ENCODE measurements at places on chromosomes 2 and 18.

DNA sequence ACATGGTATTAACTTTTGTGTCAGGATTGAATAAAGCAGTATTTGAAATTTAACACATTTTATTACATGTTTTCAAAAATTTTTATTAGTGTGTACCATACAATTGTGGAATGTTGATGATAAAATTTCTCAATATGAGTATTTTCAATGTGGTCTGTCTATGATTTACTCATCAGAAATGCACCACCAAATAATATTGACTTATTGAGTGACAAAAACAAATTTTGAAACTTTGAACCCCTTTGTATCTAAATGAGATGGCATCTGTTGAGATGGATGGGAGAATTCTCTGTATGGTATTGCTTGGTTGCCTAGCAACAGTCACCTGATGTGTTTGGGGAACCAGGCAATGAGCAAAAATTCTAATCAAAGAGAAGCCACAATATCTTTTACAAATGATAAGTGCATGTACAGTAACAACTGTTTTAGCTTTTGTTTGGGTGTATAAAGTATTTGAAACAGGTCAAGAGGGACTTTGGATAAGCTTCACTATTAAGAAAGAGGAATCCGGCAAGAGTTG is 400.1 kb downstream of the CCDC85A start:
- DNase-seq = no peak

DNA sequence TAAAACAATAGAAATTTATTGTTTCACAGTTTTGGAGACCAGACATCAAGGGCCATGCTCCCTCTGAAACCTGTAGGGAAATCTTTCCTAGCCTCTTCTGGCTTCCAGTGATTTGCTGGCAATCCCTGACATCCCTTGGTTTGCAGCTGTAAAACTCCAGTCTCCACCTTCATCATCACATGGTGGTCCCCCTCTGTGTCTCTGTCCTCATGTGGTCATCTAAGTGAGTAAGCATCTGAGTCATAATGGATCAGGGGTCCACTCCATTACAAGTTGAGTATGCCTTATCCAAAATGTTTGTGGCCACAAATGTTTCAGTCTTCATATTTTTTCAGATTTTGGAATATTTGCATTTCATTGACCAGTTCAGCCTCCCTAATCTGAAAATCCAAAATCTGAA is 5.6 kb upstream of the SGPP2 start:
- DNase-seq = no peak

- no peak for DNase-seq
Observed at GRCh38 chr18:77617694-77618093, 368.0 kb downstream of the GALR1 start.

GRCh38 chr18:38695559-38696280 is 1130.1 kb upstream of the CELF4 start:
- peak; percentile 6 for DNase-seq

GRCh38 chr2:236587861-236588815 is 18.5 kb downstream of the ACKR3 start:
- DNase-seq = no peak

DNA sequence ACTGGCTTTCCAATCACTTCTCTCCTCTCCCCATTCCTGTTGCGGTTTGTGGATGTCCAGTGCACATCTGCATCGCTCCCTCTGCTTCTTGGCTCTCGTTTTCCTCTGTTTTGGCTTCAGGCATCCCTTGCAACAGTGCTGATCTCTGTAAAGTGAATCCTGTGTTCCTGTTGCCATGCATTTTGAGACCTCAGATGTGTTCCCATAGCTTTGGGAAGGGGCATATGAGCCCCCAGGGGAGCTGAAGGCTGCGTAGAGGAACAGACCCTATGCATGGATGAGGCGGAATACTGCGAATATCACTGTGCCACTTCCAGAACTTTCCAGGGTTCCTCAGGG is 168.4 kb upstream of the HAAO start:
- no peak for DNase-seq

DNA sequence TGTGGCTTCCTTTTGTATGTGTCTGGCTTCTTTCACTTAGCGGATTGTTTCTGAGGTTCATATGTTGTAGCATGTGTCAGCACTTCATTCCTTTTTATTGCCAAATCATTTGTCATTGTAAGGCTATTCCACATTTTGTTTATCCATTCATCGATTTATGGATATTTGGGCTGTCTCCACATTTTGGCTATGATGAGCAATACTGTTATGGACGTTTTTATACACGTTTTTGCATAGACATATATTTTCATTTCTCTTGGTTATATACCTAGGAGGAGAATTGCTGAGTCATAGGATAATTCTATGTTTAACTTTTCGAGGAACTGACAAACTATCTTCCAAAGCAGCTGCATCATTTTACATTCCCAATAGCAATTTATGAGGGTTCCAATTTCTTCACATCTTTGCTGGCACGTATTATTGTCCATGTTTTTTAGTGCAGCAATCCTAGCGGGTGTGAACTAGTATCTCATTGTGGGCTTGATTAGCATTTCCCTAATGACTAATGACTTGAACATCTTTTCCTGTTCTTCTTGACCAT is 48.1 kb upstream of the TBC1D8 start:
- no peak for DNase-seq

- DNase-seq = no peak
Observed at GRCh38 chr2:48567671-48568070, 37.7 kb downstream of the STON1 start.

GRCh38 chr2:200144571-200144970 is 161.9 kb upstream of the SPATS2L start:
- DNase-seq = no peak

Measured in NCI-H460 (cell line).